Kidney epithelial cell (primary cell): ENCODE measurements at places on chromosomes 16 and 17. TPM values are rescaled to one million over a fixed set of nuclear protein-coding genes. Genes with fewer than 3 reads are reported as not detected.

DNA sequence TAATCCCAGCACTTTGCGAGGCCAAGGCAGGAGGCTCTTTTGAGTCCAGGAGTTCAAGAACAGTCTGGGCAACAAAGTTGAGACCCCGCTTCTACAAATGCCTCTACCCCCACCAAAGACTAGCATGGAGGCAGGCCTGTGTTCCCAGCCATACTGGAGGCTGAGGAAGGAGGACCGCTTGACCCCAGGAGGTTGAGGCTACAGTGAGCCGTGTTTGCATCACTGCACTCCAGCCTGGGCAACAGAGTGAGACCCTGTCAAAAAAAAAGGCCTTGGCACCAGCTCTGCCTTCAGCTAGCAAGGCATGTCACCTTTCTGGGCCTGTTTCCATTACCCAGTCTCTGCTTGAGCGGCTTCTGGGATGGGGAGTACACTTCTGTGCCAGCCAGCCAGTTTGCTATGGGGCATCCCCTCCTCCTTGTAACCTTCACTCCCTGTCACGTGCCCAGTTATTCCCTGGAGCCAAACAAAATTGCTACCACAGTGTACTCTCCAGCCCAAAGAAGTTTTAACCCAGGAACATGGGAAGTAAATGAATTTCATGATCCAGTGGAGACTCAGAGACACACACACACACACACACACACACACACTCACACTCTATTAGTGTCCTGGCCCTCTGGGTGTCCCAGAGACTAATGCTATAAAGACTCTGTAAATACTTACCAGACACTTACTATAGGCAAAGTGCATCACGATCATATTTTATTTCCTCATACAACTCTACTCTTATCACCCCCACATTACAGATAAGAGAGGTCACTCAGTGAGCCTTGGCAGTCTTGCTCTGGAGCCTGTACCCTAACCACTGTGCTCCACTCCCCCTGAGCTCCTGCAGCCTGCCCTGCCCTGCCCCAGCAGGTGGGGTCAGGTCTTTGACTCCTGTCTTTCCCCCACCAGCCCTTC lies 2.5 kb downstream of the CISD3 start:
- no peak for DNase-seq

DNA sequence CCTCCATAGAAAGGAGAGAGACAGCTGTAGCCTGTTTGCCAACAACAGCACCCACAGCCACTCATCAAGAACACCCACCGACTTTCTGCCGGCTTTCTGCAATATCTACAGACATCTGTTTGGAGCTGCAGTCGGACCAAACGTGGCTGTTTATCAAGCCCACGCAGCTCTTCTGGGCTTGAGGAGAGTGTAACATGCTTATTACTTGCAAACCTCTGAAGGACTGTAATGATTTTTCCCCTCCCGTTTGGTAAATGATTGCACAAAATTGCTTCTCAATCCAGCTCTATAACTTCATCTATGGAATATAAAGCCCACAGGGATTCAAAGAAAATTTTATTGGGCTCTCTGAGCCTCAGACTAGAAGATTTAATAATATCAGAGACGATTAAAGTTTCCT lies 100.5 kb downstream of the VAT1L start:
- no peak for DNase-seq

DNA sequence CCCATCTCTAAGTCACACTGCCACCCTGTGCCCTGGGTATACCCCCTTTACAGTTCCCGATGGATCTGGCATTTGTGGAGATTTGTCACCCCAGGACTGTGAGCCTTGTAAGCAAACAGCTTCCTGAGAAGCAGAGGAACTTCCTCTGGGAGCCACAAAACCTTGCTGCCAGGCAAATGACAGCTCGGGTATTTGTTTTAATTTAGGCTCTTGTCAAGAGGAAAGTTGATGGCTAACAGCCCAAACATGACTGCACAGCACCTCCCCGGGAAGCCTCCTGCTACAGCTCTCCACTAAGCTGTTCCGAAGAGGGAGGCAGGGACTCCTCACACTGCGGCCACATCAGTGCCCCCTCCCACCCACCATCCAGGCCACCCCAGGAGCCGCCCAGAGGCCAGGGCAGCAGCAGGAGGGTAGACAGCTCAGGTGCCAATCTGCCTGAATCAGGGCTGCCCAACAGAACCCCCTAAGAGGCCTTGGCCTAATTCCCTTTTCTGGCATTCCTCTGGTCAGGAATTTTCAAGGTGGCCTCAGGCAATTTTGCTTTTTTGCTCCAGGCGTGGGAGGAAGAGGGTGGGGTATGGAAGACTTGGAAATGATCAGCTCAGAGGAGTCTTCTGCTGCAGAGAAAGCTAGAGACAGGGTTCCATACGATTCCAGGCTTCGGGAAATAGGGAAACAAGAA lies 2.6 kb downstream of the ABR start:
- no peak for DNase-seq

- no peak for DNase-seq
These were observed 203.1 kb upstream of the SOX9 start for GRCh38 chr17:71917715-71918114.

- DNase-seq, result no peak
These were observed 2.9 kb upstream of the SRCIN1 start for GRCh38 chr17:38608648-38609047.

DNA sequence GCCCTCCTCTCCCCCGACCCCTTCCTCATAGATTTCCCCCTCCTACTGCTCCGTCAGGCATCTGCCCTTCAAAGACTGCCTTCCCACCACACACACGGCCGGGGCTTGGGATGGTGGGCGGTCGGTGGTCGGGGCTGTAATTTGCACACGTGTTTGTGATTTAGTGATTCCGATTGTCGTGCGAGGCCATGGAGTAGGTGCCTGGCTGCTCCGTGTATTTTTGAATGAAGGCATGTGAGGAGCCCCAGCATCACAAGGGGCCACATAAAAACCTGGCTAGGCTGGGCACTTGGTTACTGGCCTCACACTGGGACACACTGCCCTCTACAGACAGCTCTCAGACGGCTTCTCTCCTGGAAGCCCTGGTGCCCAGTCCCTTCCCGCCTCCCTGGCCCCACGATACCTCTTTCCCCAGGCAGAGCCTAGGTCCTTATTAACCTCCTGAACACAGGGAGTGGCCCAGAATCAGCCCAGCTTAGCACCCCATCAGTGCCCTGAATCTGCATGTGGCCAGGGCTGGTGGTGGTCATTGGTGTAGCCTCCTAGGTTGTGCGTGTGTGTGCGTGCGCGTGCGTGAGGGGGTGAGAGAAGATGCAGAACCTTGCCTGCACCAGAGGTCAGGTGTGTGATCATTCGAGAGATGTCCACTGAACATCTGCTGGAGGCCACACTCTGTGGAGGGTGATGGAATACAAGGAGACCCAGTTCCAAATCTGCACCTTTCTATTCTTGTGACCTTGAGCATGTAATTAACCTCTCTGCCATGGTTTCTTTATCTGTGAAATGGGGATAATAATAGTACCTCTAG lies 1.3 kb upstream of the SOCS1 start:
- peak; percentile 41 for DNase-seq

DNA sequence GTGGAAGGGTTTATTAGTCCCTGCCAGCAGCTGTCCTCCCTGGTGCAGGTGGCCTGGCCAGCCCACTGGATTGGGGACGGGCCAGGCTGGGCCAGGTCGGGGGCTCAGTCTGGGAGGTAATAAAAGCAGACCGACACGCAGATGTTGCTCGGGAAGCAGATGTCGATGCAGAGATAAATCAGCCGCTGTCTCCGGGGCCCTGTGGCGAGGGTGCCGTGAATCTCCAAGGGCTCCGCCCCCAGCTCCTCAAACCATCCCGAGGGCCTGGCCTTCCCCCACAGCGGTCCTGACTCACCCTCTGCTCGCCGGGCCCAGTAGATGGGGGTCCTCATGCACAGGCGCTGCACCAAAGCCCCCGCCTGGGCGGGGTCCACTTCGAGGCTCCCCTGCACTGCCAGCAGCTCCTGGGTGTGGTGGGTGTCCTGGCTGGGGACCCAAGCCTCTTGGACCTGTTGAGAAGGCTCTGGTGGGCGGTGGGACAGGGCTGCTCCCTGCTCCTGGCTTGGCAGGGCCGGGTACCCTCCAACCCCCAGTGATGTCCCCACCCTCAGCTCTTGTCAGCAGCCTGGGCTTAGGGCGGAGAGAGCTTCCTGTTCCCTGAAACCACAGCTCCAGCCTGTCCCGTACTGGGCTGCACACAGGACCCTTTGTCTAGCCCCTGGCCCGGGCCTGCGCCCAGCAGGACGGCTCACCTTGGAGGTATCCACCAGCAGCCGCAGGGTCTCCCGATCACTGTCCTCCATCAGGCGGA lies 1.2 kb downstream of the BRICD5 start:
- DNase-seq, result no peak

GRCh38 chr17:2563543-2563942 lies 29.9 kb upstream of the PAFAH1B1 start:
- DNase-seq, result no peak

DNA sequence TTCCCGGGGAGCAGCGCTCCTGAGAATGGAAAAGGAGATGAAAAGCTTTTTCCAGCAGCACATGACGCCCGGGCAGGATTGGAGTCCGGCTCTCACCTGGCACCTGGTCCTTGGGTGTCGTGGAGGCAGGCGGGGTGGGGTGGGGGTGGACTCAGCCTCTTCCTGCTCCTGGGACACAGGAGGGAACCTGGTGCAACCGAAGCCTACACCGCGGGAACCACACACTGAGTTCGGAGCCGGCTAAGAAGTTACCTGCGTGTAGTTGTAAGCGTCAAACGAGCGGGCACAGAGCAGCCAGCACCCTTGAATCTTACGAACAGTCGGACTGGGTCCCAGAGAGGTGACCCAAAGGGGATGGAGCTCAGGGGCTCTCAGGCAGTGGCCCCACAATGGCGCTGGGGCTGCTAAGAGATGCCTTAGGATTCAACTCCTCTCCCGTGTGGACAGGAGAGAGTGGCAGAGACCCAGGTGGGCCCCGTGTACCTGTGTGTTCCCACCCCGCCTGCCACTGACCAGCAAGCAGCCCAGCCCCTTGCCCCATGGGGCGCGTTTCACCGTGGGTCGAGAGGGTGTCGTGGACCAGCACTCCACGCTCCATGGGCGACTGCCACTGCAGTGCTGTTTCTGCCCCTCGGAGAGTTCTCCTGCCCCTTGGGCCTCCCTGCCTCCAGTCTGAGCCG lies 105.8 kb upstream of the METRNL start:
- DNase-seq, result no peak

GRCh38 chr17:74433421-74434121 lies 1.7 kb downstream of the GPRC5C start:
- no peak for DNase-seq

DNA sequence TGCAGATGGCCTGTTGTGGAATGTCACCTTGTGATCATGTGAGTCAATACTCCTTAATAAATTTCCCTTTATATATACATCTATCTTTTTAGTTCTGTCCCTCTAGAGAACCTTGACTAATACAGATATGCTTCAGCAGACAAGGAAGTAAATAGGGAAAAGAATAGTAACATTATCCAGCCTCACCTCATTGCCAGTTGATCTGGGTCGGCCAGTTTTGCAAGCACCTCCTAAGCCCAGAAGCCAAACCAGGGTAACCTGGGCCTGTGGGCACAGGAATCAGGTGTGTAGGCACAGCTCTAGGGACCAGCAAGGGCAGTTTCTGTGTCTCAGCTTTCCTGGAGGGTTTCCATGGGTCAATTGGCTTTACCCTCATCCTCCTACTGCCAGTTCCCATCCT lies 11.9 kb upstream of the CCL17 start:
- DNase-seq, result no peak

The TP53TG3 gene
- not detected in 2 replicates for total RNA-seq

The HOXB1 gene
- total RNA-seq, result not detected in 2 replicates

The SHISA9 gene
- 32.8 and 36.4 TPM in 2 replicates for total RNA-seq

The FBXW10B gene
- 0.41 and 0.84 TPM in 2 replicates for total RNA-seq

The TEX19 gene
- total RNA-seq, result not detected in 2 replicates

The EPOP gene
- 6.2 and 6.4 TPM in 2 replicates for total RNA-seq

The AGRP gene
- total RNA-seq, result not detected in 2 replicates

The MT1A gene
- total RNA-seq, result not detected in 2 replicates

The THAP11 gene
- 38.3 and 44.0 TPM in 2 replicates for total RNA-seq
